ENCODE measurements at places on chromosomes 5 and 9.
A peak's percentile ranks its signal among the peaks of the same experiment; 100 is the strongest.

GRCh38 chr9:137385061-137385655 lies 37.8 kb downstream of the EXD3 start:
- no peak for DNase-seq

DNA sequence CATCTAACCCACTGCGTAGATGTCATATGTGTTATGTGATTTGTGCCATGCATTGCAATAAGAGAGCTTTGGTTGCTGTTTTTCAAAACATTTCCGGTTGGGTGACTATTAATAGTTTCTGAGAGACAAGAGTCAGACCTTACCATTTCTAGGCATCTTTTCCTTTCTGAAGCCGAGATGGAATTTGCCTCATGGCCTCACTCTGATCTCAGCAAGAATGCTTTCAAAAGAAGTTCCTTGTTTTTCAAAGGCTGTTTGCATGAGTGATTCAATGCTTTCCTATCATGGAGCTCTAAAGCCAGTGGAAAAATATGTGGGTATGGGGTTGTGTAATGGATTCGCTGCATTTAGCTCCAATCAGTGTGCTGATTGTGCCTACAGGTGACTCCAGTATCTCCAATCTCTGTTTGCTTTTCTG lies 203.1 kb upstream of the PPP1R2B start:
- no peak for DNase-seq

DNA sequence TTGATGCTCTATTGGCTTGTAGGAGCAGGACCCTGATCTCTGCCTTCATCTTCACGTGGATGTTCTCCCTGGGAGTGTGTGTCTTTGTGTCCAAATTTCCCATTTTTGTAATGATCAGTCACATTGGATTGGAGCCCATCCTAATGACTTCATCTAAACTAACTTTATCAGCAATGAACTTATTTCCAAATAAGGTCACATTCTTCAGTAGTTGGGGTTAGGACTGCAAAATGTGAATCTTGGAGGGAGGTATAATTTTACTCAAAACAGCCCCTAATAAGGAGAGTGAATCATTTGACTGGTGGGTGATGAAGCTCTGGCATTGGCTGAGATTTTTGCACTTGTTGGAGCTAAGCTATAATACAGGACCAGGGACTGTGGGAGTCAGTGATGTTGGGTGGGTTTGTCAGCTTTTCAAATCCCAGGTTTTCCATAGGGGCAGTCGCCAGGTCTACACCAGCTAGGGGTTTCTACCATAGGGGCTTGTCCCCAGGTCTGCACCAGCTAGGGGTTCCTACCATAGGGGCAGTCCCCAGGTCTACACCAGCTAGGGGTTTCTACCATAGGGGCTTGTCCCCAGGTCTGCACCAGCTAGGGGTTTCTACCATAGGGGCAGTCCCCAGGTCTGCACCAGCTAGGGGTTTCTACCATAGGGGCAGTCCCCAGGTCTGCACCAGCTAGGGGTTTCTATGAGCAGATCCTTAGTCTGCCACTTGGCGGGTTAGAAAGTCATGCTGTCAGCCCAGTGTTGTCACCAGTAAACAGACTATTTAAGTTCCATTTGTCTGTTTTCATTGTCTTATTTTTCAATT lies 382.6 kb upstream of the DAP start:
- DNase-seq, result peak; percentile 37

DNA sequence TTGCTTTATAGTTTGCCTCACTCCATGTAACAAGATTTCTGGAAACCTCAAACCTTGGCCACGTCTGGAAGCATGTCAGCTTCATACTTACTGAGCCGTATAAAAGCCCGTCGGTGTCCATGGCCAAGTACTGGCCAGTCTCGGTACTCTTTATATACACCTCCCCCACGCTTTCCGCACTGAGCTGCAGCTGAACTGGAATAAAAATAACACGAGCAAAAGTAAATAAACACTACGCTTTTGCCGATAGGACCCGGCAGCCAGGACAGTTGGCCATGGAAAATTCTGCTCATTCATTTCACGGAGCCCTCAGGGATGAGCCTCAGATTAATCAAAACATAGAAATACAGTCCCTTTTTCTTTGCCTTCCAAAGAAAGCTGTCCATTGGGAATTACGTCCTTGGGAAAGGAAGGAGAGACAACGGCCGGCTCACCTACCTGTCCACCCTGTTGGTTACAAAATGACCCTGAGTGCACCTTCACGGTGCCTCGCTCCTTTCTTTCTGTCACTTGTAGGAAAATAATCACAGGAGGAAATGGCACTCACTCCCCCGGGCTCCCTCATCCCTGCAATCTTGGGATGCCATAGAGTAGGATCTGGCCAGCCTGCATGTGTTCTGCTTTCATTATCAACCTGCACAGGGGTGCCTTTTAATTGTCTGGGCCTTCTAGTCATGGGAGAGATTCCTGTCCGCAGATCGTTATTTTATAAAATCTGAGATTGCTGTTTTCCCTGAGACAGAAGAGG lies 85.1 kb downstream of the FGF1 start:
- DNase-seq, result no peak

DNA sequence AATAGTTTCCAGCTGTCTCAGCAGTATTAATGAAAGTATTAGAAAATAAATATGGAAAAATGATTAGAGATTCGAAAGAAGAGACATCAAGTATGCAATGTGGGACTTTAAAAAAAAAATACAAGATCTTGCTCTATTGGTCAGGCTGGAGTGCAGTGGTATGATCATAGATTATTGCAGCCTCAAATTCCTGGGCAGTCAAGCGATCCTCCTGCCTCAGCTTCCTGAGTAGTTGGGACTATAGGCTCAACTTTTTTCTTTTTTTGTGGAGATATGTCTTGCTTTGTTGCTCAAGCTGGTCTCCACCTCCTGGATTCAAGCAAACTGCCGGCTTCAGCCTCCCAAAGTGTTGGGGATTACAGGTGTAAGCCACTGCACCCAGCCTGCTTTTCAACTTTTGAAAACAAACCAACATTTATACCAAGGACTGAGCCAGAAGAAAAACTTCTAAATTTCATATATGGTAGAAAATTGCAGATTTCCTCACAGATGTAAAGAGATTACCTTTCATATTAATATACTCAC lies 323.1 kb downstream of the ADGRV1 start:
- no peak for DNase-seq

- no peak for DNase-seq
Measured at GRCh38 chr5:171308453-171309275, at the start of gene TLX3. Gene TLX3, plus strand, starts transcription at chr5:171309248. Its CDS starts 118 bp downstream, at chr5:171309366.

- peak; percentile 57 for DNase-seq
Measured at GRCh38 chr9:123225374-123225813, 43.0 kb downstream of the STRBP start.

DNA sequence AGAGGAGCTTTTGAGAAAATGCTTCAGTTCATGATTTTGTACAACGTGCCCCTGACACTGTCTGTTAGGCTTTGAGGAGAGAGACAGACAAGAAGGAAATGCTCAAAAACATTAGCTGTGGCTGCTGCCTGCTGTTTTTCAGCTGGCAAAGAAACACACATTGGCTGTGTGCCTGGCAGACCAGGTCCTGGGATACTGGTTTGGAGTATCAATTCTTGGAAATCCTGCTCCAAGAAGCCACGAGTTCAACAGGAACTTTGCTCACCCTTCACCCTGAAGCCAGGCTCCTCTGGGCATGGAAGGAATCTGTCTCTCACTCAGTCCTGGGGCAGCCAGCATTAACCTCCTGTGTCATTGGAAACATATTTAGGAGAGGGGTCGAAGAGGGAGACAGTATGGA lies 245.5 kb downstream of the AUH start:
- DNase-seq, result no peak

- DNase-seq, result no peak
Measured at GRCh38 chr5:156147944-156148285, 179.0 kb upstream of the SGCD start.

GRCh38 chr9:107665057-107665456 lies 175.5 kb upstream of the KLF4 start:
- DNase-seq, result no peak

- peak; percentile 62 for DNase-seq
Measured at GRCh38 chr5:134577796-134578577, 52.5 kb downstream of the JADE2 start.

- no peak for DNase-seq
Measured at GRCh38 chr5:150612905-150613670, 27.4 kb upstream of the SYNPO start.

DNA sequence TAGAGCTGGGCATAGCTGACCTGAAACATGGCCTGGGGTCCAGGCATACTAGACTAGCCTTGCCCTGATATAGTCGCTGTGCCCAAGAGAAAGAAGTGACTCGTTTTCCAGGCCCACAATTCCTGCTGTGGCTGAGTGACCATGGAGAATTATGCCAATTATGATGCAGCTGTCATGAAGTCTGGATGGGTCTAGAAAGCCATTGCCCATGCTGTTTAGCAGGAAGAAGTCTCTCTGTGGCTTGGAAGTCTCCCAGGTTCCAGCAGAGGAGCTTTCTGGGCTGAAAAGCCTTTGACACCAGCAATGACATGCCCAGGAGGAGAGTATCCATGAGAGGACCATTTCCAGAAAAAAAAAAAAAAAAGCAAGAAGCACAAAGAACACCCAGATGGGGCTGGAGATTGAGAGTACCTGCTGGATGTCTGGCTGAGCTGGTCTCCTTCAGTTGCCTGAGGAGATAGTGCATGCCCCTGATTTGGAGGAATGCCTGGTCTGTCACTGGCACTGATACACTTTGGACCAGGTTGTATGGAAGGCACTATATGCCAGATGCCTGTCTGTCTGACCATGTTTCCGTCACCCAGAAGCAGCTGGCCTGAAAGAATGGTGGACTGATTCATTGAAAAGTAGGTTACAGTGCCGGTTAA lies 128.0 kb upstream of the EPB41L4A start:
- DNase-seq, result no peak

DNA sequence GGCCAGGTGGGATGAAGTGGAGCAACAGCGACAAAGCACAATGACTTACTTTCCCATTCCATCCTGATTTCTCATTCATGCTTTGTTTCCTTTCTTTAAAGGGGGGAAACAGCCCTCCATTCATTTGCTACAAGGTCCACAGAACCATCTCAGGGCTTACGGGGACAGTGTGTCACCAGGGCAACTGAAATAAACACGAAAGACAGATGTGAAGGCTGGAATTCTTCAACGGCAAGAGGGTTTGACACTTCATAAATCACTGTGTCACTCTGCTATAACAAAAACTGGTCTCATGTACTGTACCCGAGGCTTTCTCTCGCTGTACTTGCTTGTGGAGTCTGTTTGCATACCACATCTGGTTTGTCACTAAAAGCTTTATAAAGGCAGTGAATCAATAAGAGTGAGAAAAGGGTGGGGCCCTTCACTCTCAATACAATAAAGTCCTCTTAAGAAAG lies 150.8 kb downstream of the EFNA5 start:
- DNase-seq, result no peak

DNA sequence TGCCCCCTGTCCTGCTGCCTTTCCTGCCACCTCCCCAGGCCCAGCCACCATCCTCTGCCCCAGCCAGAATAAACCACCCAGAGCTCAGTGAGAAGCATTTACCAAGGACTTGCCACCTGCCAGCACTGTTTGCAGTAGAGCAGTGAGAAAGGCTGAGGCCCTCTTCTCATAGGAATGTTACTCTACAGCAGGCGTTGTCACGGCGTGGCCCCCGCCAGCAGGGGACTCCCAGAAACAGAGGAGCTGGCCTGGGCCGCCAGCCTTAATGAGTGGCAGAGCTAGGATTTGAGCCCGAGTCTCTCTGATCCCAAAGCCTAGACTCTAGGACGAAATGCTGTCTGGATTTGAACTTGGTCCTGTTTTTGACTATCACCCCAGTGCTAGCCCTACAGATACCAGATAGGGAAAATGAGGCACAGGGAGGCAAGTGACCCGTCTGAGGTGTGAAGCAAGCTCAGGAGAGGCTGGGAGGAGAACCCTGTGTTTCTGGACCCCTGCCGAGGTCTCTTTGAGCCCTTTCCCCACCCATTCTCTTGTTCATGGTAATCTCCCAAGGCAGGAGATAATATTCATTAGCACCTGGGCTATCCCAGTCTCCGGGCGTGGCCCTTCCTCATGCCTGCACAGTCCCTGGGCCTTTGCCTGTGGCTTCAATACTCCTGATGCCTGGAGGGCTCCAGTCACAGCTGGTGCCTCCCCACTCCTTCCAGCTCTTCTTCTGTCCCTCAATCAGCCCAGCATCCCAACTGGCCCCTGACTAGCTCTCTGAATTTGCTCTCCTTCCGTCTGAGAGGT lies 30.7 kb downstream of the HRH2 start:
- no peak for DNase-seq

- no peak for DNase-seq
Measured at GRCh38 chr5:80223561-80223960, 32.3 kb downstream of the SERINC5 start.

GRCh38 chr9:12271421-12271891 lies 421.7 kb upstream of the TYRP1 start:
- no peak for DNase-seq

- DNase-seq, result no peak
Measured at GRCh38 chr5:141908796-141909195, 14.9 kb upstream of the DELE1 start.

DNA sequence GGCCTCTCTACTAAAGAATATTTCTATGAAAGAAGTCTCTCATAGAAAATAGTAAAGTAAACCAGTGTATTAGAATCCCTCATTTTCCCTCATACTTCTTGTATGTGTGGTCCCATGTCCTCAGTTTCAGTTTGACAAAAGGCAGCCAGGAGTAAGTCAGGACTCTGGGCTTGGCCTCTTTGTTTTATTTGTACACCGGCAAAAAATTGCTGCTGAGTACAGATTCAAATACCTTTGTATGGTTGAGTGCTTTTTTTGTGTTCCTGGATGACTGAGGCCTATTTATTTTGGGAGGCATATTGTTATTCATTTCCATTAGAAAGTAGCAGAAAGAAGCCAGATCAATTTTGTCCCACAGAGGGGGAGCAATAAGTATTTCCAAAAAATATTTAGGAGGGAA lies 47.3 kb upstream of the CEP78 start:
- no peak for DNase-seq

DNA sequence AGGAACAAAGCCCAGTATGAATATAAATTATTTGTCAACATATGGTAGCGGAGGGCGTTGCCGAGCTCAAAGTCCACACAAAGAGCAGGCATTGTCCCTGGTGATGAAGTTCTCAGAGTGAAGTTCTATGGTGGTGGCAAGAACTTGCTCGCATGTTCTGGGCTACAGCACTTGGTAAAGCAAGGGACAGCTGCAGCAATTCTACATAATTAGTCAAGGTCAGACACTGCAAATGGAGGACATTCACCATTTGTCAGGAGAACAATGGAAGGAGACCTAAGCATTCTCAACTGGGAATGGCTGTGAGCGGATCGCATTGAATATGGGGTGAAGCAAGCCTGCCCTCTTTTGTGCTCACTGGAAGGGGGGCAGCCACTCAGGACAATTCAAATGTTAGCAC lies 503.8 kb upstream of the ADAMTS16 start:
- no peak for DNase-seq

GRCh38 chr9:120909904-120910303 lies 16.7 kb downstream of the TRAF1 start:
- DNase-seq, result peak; percentile 39

GRCh38 chr5:176810687-176811501 lies 535 bp downstream of the UNC5A start:
- DNase-seq, result no peak
